T47D (cell line): ENCODE measurements at places on chromosomes 13 and 19.

GRCh38 chr13:110445183-110445582, 116.3 kb downstream of the RAB20 start:
- no peak for DNase-seq

- no peak for DNase-seq
Measured at GRCh38 chr19:11538232-11539036, at the start of gene CNN1. CNN1 (plus strand) TSS chr19:11538851; CDS start chr19:11538928, 77 bp downstream.

DNA sequence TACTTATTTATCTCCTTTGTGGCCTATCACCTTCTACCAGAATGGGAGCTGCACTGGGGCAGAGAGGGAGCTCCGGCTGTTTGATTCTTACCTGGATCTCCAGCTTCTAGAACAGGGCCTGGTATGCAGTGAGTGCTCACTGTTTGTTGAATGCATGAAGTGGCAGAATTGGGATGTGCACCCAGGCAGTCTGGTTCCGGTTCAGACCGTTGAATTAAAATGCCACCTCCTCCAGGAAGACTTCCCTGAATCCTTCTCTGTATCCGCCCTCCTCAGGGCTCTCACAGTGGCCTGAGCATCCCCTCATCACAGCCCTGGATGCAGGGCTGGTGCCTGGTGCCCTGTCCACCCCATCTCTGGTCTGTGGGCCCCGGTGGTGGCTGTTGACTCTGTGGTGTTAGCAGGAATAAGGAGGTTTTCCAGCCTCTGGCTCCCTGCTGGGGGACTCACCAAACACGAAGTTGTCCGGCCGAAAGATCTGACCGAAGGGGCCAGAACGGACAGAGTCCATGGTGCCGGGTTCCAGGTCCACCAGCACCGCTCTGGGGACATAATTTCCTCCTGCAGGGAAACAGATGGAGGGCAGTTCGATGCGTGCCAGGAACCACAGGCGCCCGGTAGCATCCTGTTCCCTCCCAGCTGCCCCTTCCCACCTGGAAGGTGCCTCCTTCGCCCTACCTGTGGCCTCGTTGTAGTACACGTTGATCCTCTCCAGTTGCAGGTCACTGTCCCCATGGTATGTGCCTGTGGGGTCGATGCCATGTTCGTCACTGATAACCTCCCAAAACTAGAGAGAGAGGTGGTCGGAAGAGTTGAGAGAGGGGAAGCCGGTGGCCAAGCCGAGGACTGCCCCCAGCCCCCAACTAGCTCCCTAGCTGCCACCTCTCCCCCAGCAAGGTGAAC, 1.0 kb downstream of the TUBB4A start:
- no peak for DNase-seq

DNA sequence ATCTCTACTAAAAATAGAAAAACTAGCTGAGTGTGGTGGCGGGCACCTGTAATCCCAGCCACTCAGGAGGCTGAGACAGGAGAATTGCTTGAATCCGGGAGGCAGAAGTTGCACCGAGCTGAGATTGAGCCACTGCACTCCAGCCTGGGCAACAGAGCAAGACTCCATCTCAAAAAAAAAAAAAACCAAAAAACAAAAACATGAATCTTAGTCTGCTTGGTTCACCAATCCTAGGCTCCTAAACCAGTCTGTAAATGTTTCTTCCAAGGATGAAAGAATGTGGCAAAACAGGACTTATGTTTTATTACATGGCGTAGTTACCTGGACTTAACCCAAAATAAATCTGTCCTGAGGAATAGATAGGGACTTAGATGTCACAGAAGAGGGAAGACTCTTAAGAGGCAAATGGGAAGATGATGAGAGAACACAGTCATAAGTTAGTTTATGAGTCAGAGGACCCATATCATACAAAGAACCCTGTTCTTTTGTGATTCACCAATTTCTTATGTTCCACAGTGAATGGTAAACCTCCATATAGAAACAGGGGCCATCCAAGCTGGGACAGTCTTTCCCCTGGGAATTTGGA, 6.9 kb upstream of the FBXL3 start:
- peak; percentile 61 for DNase-seq

GRCh38 chr19:45069056-45069455, 7.2 kb downstream of the ZNF296 start:
- peak; percentile 85 for DNase-seq

DNA sequence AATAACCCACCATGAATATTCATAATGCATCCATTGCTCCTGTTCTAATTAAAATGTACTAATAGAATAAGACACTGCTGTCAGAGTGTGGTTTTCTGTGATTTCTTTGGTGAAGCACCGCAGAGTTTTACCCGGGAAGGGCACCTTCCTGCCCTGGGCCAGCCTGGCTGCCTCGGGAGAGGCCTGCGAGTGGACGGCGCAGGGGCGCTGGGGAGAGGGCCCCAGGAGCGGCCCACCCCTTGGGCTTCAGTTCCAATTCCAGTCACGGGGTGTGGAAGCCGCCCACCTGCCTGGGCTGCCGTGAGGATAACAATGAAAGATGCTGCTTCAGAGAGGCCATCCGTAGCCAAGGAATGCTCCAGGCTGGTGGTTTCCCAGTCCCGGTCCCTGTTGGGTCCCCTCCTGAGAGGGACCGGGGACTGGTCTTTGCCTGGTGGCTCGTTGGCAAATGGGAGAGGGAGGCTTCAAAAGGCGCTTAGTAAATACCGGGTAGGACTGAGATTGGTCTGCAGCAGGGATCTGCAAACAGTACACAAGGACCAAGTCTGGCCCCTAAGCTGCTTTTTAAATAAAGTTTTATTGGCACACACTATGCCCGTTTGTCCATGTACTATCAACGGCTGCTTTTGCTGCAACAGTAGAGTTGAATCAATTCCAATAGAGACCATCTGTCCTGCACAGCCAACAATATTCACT, 18.0 kb downstream of the TCF3 start:
- no peak for DNase-seq

GRCh38 chr13:31827707-31828106, 88.4 kb downstream of the RXFP2 start:
- no peak for DNase-seq

- no peak for DNase-seq
Measured at GRCh38 chr13:39765801-39766463, 110.5 kb downstream of the COG6 start.

GRCh38 chr13:32669030-32669646, 82.9 kb downstream of the PDS5B start:
- DNase-seq = no peak

- no peak for DNase-seq
Measured at GRCh38 chr13:24042710-24043440, 117.6 kb upstream of the SPATA13 start.

DNA sequence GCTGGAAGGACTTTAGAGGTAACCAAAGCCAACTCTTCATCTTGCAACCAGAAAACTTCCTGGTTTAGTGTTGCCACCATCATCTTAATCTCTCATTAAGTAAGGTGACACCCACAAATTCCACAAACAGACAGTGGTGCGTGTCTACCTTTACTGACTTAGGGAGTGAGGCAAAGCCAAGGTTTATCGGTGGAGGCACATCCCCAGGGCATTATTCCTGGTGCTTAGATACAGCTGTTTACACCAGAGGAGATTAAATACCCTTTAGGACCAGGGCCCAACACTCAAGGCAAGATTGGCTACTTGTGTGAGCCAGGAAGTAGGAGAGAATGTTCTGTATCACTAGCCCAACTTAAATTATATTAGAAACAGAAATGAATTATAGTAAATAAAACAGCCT, 9.5 kb downstream of the STOML3 start:
- DNase-seq = no peak

GRCh38 chr19:42532891-42533290, 4.6 kb upstream of the CEACAM1 start:
- DNase-seq = no peak

- no peak for DNase-seq
Measured at GRCh38 chr13:31476266-31476665, 263.1 kb upstream of the RXFP2 start.

DNA sequence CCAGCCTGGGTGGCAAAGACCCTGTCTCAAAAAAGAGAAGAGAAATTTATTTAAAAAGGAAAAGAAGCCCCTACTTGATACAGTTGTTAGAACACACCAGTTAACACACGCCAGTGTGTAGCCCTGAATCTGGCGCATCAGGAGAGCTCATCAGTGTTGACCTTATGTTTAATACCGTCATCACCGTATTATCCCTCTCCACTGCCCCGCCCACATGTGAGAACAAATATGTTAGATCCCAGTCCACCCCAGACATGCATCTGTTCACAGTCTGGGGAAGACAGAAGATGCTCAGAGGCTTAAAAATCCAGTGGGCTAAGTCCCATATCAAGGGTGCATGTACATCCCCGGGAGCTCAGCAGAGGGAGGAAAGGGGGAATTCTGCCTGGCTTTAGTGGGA, 155.2 kb downstream of the DPF1 start:
- no peak for DNase-seq

- DNase-seq = no peak
Measured at GRCh38 chr19:12873891-12874745, 7.1 kb downstream of the DNASE2 start.
